ENCODE measurements at places on chromosomes 4 and X.
A peak's percentile ranks its signal among the peaks of the same experiment; 100 is the strongest.

GRCh38 chr4:135249024-135249423 lies 1047.4 kb upstream of the PABPC4L start:
- DNase-seq, result no peak

GRCh38 chrX:75181721-75182120 lies 25.6 kb upstream of the ABCB7 start:
- DNase-seq, result no peak

DNA sequence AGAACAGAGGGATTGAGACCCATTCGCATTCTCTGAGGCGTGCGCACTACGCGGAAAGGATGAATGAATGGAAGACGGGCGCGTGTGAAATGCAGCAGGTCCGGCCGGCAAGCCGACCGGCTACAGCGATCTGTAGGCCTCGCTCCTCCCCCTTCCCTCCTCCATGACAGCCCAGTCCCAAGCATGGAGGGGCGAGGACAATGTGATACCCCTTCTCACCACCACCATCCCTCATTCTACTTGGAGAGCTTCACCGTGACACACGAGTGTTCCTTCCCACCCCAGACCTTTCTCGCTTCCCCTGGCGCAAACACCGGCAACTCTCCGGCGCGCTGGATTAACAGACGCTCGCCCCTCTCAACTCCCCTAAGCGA lies 815 bp downstream of the EIF4E start:
- DNase-seq, result peak; percentile 55

- no peak for DNase-seq
These were observed 44.7 kb upstream of the FGF13 start for GRCh38 chrX:138756234-138756633.

DNA sequence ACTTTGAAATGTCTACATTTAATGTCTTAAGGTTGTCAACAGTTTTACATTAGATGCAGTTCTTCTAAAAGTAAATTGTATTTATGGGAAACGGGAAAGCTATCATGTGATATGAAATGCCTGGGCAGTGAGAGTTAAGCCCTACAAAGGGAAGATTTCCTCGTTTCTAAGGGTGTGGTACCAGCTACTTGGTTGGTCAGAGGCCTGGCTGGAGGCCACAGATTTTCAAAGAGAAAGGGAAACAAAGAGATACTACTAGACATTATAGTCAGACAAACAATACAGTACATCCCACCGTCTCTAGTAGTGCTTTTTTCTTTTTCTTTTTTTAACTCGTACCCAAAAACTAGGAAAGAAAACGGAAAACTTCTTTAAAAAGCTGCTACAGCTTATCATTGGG lies 467.8 kb downstream of the PCDH7 start:
- no peak for DNase-seq

GRCh38 chr4:108168160-108168670 lies 517 bp downstream of the LEF1 start:
- peak; percentile 30 for DNase-seq

- no peak for DNase-seq
These were observed 14.1 kb downstream of the NOP14 start for GRCh38 chr4:2948895-2949781.

Data from inflammatory macrophage treated with lipopolysaccharide for 1 hour (primary cell).